ENCODE measurements at places on chromosomes 5 and 9.
A peak's percentile ranks its signal among the peaks of the same experiment; 100 is the strongest.

- no peak for DNase-seq
Measured at GRCh38 chr9:84838879-84839278, 169.3 kb downstream of the NTRK2 start.

- no peak for DNase-seq
Measured at GRCh38 chr5:93608855-93609254, 25.8 kb downstream of the NR2F1 start.

GRCh38 chr5:10563945-10564837 is at the start of gene ANKRD33B:
Gene ANKRD33B (plus strand): TSS chr5:10564070. CDS start chr5:10564468, 398 bp downstream.
- peak; percentile 88 for DNase-seq

GRCh38 chr5:78235289-78235688 is 59.2 kb downstream of the AP3B1 start:
- DNase-seq = no peak

GRCh38 chr9:112819635-112820496 is 69.3 kb downstream of the SNX30 start:
- DNase-seq = peak; percentile 27
